ENCODE measurements at places on chromosomes 2 and 18.

DNA sequence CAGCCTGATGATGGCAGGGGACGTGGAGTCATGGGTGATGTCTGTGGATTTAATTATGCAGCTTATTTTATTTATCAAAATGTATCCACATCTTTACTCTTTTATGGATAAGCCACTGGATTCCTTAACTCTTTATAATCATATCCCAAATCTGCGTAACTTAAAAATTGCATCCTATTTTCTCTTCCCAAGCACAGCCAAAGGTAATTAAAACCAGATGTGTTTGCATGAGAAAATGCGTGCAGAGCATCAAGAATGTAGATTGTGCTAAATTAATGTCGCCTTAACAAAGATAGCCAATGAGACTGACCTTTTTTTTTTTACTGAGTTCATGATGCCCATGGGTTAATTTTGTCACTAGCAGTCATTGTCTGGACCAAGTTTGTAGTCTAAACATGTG, 10.0 kb downstream of the SH3RF3 start:
- DNase-seq = no peak

GRCh38 chr2:207290833-207291624, 125.3 kb upstream of the KLF7 start:
- DNase-seq = no peak

DNA sequence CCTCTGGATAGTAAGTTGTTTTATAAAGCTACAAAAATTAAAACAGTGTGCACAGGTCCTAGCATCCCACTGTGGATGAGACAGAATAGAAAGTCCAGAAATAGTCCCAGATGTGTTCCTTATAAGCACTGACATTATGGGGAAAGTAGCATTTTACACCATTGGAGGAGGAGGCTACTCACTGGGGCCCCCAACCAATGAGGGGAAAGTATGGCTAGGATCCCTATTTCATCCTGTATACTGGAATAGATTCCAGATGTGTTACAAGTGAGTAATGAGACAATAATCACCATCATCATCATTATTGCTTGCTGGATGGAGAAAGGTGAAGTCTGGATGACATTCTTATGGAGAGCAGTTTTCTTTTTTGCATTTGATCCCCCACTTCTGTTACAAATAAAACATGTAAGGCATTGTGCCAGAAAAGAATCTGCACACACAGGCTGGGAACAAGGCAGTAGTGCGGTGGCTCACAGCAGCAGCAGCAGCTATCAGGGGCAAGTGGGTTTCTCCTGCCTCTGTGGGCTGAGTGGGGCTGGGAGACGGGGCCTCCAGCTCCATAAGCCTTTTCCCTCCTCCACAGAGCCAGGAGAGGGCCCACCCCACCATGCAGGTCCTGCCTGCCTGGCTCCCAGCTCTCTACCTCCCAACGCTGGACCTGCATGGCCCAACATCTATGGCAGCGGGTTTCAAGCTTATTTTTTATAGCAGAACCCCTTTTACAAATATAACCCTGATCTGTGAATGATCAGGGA, 5.0 kb downstream of the ARID5A start:
- no peak for DNase-seq

DNA sequence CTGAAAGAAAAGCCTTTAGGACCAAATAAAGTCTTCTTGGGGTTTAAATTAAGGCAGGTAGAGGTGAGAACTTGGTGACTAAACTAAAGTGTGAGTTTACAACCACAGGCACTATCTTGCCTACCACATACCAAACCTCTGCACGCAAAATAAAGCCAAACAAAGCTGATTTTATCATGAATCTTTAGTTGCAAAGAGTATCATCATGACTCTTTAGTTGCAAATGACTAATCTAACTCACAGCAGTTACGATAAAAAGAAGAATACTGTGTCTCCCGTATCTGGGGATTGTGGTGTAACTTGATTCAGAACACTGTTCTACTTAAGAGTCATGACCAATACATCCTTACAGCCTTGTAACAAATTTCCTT, 11.2 kb downstream of the CFAP210 start:
- DNase-seq = no peak

DNA sequence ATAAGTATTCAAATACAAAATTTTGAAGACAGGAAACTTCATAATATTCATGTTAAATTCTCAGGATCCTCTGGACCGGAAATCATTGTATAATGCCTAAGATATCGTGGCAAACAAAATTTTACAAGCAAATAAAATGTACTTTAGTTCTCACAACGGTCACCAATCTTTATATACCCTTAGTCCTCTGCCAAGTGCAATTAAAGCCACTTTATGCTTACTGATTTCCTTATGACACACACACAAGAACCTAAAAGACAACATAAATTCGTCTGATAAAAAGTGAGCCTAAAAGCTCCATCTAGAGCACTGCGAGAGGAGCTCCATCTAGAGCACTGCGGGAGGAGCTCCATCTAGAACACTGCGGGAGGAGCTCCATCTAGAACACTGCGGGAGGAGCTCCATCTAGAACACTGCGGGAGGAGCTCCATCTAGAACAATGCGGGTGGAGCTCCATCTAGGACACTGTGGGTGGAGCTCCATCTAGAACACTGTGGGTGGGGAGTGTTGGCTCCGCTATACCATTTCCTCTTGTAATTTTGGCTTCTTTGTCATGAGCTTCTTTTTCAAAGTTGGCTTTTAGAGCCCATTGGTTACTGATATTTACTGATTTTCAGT, 15.9 kb downstream of the ATP8B1 start:
- no peak for DNase-seq

DNA sequence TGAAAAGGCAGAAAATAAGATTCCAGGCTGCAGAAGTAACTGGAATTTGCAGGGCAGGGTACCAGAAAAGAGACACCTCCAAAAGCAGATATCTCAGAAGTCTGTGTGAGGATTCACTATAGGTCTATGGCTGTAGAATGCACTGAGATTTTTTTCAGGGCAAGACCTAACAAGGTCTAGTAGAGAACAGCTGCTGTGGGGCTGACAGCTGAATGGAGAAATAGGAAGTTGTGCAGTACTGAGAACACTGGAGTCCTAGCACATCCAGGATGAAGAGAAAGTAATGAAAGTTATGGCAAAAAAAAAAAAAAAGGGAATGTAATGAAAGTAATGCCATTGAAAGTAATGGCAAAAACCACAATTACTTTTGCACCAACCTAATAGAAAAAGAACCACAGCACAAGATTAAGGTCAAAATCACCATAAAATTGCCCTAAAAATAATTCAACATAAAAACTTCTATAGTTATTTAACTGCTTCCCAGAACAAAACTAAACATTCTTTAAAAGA, 57.3 kb downstream of the CPO start:
- no peak for DNase-seq

All from central memory CD4-positive, alpha-beta T cell (primary cell).